ENCODE measurements at places on chromosomes 1 and 21.

DNA sequence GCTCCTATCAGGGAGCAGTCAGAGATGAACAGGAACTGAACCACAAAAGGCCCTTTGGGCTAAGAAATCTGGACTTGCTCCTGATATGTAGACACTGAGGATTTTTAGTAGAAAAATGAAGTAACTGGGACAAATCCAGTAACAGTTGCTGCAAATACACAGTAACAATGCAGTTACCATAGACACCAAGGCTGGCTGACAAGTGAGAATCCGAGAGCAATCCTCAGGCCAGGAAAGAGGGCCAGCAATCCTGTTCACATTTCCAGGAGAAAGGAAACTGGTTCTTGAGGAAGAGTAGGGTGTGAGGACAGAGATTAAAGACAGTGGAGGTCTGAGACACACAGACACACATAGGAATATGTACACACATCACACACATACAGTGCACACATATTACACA lies 9.3 kb upstream of the LORICRIN start:
- DNase-seq, result no peak

DNA sequence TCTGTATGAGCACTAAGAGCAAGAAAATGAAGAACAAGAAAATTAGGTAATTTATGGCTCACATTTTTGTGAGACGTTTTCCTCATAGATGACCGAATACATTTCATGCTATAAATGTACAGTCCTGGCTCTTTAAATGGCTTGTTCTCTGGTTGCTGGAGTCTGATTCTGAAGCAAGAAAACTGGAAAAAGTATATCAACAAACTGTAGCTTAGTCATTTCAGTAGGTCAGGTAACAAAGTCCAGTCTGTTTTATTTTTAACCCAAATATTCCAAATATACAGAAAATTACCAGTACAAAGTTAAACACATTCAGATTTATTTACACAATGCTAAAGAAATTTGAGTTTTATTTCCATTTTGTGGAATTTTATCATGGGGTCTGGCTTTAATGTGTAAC lies 2.5 kb upstream of the MYBPHL start:
- no peak for DNase-seq

- no peak for DNase-seq
Measured at GRCh38 chr21:37866027-37866426, 50.2 kb downstream of the KCNJ6 start.

- DNase-seq, result no peak
Measured at GRCh38 chr1:153220606-153221303, 3.4 kb downstream of the PRR9 start.

DNA sequence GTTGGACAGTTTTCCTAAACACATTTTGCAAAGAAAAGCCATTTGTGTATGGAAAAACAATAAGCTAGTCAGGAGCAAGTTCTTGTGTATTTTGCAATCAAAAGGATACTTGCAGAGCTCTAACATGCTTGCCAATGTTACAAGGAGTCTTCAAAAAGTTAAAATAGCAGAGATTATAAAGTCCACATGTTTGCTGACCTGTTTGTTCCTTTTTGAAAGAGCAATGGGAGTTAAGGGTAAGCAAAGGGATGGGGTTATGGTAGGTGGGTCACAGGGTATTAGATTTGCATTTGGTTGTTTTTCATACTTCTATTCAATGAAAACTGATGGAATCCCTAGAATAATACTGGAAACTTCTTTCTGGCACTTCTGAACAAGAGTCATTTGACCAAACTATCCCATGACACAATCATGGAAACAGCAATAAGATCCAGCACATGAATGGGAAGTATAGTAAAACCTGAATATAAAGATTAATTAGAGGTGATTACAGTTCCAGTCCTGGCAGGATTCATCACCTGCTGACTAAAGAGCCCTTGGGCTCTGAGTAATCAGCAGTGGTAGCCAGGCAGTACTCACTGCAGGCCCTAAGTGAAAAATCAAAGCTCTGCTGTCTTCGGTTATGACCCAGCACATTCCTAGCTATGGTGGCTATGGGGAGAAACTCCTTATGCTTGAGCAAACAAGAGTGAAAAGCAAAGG lies 27.1 kb upstream of the ZC3H11B start:
- DNase-seq, result no peak

GRCh38 chr21:20783611-20784010 lies 214.6 kb upstream of the NCAM2 start:
- no peak for DNase-seq

DNA sequence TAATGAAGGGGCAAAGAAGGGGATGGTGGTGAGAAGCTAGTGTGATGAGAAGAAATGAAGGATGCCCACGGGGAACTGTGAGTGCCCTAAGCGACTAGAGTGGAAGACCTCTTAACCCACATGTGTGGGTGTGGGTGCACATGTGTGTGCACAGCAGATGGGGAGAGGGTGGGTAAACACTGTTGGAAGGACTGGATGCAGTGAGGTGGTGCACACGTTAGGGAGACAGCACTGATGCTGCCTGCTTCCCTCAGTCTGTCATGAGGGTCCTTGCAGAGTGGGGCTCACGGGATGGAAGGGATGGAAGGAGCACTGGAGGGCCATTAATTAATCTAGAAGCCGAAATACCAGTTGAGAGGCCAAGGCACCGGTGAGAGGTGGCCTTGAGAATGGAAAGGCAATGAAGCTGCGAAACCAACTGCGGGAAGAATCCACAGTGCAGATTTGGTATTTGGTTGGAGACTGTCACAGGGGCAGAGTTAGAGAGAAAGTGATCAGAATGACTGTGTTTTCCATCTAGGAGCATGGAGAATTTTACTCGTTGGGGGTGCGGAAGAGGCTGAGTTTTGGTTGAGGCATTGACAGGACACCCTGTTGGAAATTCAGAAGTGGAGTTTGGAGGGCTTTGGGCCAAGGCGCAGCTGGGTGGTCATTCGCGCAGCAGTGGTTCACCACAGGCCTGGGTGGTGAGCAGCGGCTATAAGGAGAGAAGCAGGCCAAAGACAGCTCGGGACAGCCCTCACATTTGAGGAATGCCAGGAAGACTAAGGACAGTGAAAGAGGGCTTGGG lies 15.8 kb downstream of the RCSD1 start:
- no peak for DNase-seq

DNA sequence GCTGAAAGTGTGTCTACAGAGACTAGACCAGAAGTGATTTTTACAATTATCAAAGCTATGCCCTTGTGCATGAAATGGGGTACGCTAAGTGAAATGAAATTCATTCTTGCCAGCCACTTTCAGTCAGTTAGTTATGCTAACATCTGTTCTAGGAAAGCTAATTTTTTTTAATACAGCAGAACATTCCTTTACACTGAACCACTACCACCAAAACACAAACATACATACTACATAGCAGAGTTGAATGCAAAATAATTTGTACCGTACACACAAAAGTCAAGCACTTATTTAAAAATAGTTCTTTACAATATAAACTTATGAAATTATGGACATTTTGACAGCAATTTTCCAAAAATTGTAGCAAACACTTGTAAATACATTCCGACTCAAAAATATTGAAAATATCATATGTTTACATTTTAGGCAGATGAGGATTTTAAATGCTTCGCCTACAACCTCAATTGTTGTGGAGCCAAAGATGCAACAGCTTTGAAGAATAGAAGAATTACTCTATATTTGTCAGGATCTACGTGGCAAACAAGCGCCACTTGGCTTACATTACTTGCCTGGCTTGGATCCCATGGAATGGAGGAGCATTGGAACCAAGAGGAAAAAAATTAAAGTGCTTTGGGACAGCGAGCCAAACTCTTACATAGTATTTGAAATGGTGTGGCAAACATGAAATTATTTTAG lies 30.6 kb downstream of the WLS start:
- no peak for DNase-seq

DNA sequence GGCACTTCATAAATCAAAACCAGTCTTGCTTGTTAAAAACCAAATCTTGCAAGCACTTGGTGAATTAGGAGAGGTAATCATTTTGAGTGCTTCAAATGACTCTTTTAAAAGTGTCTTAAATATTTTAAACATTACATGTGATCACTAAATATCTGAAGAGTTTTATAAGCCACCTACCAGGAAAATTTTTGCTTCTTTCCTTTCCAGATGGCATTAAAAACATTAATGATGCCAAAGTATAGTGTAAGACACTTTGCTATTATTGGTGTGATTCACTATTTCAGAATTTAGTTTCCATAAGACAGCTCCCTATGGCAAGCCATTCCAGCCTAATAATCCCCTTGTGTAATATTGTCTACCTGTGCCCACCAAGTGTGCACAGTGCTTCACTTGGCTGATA lies 548.8 kb upstream of the ADAMTS5 start:
- DNase-seq, result no peak

DNA sequence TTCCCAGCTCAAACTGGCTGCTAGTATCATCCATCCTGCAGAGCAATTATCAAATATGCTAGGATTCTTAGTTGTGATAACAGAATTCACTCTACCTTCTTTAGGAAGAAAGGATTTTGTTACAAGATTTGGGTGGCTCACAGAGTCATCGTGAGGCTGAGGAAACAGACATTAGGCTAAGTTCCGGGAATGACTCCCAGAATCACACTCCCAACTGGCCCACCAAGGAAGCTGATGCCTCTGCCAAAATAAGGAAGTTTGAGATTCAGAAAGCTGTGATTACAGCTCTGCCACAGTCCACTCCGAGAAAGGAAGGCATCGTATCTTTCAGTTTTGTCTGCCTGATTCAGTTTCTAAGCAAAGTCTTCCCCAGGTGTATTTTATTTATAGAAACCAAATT lies 50.6 kb upstream of the LYPLAL1 start:
- DNase-seq, result no peak

GRCh38 chr1:161190962-161191521 lies 7.8 kb downstream of the ADAMTS4 start:
- DNase-seq, result no peak

DNA sequence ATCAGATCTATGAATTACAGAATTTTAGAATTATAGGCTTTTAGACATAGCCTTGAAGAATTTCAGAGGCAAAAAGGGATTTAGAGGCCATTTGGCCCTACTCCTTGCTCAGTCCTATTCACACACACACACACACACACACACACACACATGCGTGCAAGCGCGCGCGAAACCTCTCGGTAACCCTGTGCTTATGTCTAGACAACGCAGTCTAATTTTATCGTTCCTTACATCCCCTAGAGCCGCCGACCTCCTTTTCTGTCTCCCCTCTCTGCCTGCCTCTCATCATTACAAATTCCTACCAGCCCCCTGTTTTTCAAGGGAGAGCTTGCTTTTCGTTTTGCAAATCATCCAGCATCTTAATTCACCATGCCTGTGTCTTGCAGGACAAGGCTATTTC lies 252.1 kb downstream of the FOXD2 start:
- DNase-seq, result no peak

GRCh38 chr1:30880678-30881318 lies 27.8 kb downstream of the SDC3 start:
- DNase-seq, result no peak

DNA sequence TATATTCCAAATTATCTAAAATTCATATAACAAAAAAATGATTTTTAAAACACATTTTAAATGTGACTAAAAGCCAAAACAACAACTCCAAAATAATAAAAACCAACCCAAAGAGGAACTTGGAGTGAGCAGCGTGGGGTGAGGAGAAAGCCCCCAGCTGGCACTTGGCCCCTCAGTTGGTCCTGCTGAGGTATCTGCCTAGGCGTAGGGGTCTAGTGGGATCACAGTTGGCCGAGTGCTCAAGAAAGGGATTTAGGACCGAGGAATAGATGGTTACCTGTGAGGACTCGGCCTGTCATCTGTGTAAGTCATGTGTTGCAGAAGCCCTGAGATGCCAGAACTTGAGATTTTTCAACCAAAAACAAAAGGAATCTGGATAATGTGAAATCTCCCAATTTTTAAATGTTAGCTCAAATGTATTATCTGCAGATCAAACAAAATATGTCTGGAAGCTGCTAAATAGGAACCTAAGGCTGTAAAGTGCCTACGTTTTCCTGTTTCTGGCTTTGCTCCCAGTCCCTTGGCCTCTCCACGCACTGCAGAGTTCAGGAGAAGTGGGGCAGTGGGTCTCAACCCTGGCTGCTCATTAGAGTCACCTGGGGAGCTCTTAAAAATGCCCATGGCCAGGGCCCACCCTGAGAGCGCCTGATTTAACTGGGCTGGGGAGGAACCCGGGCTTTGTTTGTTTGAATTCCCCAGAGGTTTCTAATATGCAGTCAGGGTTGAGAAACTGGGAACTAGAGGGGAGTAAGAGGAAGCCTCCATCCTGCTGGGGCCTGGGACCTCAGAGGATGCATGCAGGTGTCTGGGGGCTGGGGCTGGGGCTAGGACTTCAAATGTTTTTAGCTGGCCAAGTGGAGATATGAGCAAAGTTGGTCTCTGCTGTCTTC lies 38.5 kb upstream of the LDLRAP1 start:
- DNase-seq, result no peak

- no peak for DNase-seq
Measured at GRCh38 chr1:75616436-75617433, 5.8 kb upstream of the SLC44A5 start.

DNA sequence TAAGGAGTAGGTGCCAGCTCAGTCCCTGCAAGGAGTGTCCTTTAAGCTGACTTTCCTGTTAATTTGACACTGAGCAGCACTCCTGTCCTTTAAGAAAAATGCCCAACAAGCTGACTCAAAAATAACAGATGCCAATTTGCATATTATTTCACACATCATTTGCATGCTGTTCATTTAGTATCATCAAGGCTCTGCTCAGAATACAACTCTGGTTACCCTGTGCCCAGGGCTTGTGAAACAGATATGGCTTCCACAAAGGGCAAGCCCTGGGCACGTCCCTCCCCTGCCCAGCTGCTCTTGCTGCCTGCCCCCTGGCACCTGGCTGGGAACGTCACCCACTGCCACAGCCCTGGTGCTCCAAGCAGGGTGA lies 10.3 kb downstream of the KCNN3 start:
- DNase-seq, result no peak

GRCh38 chr1:161899091-161899490 lies 124.6 kb downstream of the OLFML2B start:
- no peak for DNase-seq

DNA sequence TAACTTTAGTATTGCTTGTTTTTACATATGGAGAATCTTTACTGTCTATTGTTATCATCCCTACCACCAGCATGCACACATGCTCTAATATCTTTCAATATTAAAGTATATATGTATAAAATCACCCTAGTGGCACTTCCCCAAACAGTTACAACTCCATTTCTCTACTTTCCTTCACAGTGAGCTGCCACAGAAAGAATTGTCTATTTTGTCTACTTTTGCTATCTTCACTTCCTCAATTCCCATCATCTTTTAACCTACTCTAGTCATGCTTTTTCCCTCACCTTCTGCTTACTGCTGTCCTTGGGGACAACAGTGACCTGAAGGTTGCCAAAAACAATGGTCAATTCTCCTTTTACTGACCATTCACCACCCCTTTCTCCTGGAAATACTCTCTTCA lies 59.2 kb downstream of the VCAM1 start:
- DNase-seq, result no peak

DNA sequence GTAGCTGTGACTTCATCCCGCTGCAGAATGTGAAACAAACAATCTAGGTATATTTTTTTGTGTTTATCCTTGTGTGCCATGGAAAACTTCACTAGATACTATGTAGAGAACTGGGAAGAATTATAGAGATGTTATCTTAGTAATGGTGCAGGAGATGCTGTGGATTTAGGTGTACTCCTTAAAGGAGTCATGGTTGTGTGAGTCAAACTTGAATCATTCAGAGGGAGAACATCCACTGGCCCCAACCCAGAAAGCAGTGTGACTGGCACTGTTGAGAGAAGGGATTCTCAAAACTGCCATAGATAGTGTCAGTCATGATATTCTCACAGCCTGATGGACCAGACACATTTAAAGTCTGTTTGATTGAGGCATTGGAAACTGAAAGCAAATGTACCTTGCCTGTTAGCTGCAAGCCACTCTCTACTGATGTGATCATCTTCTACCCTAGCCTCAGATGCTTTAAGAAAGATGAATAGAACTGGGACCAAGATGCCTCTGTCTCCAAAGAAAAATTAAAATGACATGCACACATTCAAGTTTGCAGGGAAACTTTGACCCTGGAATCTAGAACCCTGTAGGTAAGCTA lies 754.6 kb downstream of the MRPL39 start:
- DNase-seq, result no peak

All from effector CD4-positive, alpha-beta T cell (primary cell).